AG08396 (cell line): ENCODE measurements at places on chromosomes 3 and 15.

DNA sequence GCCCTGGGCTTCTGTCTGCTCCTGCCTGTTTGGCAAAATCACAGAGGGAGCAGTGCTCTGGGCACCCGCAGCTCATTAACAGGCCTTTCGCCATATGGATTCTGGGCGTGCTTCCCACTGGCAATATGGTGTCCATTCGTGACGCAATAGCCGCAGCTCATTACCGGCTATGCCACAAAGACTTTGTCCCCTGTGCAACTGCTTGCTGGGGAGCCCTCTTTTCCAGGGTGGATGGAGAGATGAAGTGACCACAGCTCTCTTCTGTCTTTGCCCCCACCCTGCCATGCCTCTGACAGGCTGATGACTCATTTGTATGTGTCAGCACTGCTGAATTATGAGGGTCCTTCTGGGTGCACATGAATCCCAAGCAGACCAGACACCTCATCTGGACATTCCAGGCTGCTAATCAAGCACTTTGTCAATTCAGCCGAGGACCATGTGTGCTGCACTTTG lies 214.3 kb upstream of the FEZF2 start:
- peak; percentile 41 for DNase-seq

DNA sequence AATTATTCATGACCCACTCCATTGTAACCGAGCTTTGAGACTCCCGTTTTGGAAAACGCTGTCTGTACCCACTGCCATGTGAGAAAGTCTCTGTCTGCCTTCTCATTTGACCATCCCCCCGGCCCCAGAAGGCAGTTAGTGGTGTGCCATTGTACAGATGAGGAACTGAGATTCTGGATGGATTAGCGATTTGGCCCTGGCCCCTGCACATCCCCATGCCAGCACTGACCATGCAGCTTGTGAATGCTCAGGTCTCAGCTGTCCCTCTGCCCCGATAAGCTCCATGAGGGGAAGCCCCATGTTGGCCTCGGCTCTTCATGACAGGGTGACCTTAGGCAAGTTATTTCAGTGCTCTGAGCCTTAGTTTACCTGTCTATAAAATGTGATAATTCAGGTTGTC lies 153.0 kb upstream of the SMAD3 start:
- DNase-seq, result no peak

GRCh38 chr15:31828594-31828993 lies 201.7 kb upstream of the CHRNA7 start:
- no peak for DNase-seq

- no peak for DNase-seq
These were observed 179.4 kb downstream of the SATB1 start for GRCh38 chr3:18245721-18246120.

GRCh38 chr3:60056404-60056803 lies 1006.6 kb upstream of the CFAP20DC start:
- no peak for DNase-seq

DNA sequence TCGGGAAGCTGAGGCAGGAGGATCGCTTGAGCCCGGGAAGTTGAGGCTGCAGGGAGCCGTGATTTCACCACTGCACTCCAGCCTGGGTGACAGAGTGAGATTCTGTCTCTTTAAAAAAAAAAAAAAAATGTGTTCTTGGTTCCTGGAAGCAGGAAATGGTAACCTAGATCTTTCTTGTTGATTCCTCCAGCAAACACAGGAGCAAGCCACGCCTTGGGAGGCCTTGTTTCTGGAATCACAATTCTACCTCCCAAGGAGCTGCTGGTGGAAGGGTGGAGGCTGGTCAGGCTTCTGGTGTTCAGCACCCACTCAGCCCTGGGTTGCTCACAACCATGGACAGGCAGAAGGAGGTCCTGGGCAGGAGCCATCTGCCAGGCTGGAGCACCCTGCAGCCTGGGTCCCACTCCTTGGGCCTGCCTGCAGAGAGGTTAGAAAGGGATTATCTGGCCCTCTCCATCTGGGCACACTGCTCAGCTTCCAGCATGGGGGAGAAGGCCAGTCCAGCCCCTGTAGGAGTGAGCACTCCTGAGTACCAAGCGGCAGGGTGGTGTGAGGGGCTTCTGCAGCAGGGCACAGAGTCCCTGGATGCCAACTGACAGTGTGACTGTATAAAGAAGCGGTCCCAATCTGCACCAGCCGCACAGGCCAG lies 65.6 kb downstream of the ABTB1 start:
- DNase-seq, result no peak

DNA sequence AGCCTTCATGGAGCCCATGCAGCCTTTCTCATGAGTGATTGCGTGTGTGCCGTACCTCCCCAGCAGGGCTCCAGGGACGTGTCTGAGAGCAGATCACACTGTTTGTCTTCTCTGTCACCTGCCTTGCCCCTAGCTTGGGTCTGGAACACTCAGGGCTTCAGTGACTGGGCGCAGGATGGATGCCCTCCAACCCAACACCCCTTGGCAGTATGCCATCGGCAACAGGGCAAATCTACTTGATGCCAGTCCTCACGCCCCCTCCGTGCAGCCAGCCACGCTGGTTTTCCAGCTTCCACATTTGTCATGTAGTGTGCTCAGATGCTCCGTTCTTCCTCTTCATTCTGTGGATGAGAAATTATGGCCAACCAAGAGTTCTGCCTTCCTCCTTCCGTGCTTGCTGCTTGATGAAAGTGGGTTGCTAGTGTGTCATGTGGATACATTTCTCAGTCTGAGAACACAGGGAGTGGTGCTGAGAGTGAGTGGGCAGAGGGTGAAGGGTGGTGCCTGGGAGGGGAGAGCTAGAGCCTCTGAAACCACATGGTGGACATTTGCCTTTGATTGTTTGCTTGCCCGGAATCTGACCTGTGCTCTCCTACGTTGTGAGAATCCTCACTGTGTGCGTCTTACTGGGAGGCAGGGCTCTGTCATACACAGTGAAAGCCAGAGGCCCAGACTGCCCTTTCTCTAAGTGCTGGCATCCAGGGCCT lies 97.2 kb downstream of the FAM43A start:
- DNase-seq, result no peak

DNA sequence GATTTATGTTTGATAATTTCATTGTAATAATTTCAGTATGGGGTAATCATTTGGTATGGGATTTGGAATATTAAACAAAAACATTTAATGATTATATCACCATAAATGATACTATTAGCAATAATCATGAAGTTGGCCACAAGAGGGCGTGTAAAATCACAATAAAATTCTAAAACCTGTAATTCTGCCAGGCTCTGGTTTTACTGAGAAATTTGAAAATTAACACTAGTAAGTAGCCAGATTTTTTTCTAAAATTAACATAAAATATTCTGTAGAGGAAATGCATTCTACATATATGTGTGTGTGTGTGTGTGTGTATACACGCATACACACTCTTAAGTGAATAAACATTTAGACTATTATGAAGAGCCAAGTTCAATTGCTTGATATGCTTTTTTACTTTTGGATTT lies 40.5 kb downstream of the FEZF2 start:
- DNase-seq, result no peak

- no peak for DNase-seq
These were observed 15.6 kb upstream of the FBXW12 start for GRCh38 chr3:48356419-48356818.

DNA sequence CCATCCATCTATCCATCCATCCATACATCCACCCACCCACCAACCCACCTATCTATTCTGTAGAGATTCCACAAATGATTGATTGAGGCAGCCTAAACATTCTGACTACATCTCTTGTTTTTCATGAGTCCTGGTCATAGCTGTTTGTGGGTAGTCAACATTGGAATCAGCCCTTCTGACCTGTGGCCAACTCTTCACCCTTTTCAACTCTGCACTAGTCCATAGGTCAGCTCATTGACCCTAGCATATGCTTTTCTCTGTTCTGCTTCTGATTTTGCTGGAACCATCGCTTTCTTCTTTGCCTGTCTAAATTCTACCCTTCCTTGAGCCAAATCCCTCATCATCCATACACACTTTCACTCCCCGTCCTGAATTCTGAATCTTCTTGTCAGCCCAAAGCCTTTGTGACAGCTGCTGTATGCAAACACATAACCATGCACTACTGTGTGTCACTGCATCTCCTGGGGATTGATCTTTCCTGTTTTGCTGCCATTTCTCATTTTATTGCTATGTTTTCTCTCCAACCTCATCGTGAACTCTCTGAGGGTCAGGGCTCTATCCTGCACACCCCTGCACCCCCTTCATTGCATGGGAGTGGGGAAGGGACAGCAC lies 16.8 kb upstream of the KCTD6 start:
- DNase-seq, result no peak

DNA sequence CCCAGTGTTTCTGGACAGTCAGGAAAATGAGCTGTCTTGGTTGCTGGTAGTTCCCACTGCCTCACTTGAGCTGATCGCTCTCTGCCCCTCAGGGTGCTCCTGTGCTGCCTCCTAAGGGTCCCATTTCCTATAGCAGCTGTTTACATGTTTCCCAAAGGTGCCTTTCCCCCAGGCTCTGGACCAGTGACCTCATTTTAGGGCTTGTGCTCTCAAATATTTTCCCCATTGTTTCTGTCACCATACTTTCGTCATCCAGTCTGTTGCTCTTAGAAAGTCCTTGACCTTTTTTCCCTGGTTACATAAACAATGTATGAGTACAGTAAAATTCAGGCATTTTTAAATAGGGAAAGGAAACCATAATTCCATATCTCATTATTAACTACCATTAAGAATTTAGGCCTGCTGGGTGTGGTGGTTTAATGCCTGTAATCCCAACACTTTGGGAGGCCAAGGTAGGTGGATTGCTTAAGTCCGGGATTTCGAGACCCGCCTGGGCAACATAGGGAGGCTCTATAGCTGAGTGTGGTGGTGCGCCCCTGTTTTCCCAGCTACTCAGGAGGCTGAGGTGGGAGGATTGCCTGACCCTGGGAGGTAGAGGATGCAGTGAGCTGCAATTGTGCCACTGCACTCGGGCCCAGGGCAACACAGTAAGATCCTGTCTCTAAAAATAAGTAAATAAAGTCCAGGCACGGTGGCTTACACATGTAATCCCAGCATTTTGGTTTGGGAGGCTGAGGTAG lies 11.7 kb downstream of the RAD54L2 start:
- DNase-seq, result no peak

DNA sequence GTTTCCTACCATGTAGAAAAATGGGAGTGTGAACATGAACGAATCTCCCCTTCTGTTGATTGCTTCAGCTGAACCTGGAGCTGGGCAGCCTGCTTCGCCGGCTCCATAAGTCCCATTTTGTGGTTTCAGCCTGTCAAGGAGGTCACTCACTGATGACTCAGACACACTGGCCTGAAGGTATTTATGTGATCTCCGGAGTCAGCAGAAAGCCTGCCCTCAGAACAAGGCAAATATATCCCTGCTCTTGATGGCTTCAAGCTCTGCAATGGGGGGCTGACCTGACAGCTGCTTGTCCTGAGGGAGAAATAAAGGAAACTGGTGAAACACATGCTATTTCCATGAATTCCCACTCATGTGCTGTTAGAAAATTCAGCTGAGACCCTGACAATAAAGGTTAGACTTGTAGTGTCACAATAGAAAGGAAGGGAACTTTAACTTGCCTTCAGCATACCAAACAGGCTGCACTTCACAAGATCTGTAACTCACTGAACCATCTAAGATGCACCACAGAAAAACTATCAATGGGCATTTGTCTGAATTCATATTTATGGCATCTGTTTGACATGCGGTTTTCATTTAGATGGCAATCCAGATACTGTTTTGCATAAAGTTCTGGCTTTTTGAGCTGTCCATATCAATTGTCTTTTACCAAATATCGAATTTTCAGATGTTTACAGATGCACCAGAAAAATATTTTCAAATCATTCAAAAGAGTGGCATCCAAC lies 282.0 kb upstream of the VEPH1 start:
- peak; percentile 79 for DNase-seq

GRCh38 chr15:81544385-81544784 lies 170.4 kb upstream of the TMC3 start:
- no peak for DNase-seq

DNA sequence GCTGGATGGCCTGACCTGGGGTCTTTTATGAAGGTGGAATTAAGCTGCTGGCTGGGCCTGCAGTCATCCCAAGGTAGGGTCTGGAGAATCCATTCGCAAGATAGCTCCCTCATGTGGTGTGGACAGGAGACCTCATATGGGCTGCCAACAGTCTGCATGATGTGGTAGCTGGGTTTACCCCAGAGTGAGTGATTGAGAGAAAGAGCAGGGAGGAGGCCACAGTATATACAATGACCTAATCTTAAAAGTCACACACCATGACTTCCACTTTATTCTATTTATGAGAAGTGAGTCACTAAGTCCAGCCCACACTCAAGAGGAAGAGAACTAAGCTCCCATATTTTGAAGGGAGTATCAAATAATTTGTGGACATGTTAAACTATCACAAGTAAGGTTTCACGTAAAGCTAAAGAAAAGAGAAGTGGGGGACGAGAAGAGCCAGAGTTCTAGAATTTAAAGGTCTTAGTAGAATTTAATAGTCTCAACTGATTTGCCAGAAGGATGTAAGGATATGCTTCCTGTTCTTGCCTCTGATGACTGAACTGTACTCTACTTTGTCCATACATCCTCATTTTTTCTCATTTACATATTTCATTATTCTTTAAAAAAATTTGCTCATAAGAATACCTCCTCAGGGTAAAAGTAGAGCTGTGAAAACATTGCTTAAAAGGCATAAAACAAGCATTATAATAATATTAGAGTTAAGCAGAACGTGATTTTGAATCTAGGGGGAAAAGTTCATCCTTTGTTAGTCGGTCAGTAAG lies 184.4 kb downstream of the PEX5L start:
- peak; percentile 58 for DNase-seq

- DNase-seq, result no peak
These were observed 8.4 kb downstream of the COLQ start for GRCh38 chr3:15513116-15513515.

- no peak for DNase-seq
These were observed 64.6 kb downstream of the EEFSEC start for GRCh38 chr3:128217702-128218547.

- peak; percentile 87 for DNase-seq
These were observed 29.3 kb upstream of the TRAK1 start for GRCh38 chr3:42061713-42062380.

DNA sequence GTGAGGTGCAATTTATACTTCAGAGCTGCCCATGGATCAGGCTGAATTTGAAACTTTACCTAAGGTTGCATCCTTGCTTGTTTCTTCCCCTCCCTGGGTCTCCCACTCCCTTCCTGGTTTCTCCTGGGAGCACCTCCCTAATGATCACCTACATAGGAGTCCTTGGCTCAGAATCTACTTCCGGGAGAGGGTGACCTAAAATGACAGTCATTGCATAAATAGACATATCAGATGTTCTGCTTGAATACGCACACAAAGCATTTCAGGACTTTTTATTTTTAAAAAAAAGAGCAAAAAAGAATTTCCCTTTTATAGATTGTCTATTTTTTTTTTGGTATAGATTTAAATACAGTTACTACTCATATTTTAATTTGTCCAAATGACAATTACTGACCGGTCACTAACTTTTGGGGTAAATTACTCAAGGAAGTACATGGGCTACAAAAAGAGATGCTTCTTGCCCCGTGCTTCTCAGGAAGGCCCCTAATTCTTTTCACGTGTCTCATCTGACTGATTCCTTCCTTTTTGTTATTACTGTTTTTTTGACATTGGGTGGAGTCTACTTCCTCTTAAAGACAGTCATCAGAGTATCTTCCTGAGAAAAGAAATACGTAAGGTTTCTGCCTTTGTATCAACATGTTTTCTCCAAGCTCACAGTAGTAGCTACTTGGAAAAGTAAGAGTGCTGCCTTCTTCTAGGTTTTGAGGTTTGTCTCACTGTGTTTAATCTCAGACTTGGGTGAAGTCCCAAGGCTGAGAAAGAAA lies 4.9 kb upstream of the MYZAP start:
- no peak for DNase-seq

GRCh38 chr3:113054552-113054951 lies 63.8 kb downstream of the GTPBP8 start:
- DNase-seq, result peak; percentile 39

GRCh38 chr15:99721896-99722295 lies 11.3 kb downstream of the LYSMD4 start:
- DNase-seq, result no peak
